SJSA1 (cell line): ENCODE measurements at places on chromosomes 5 and 9. TPM values are rescaled to one million over a fixed set of nuclear protein-coding genes. Genes with fewer than 3 reads are reported as not detected.

Gene GABRP
- total RNA-seq, result not detected in 2 replicates

Gene JAKMIP2
- 0.06 and 0.79 TPM in 2 replicates for total RNA-seq

GRCh38 chr9:6413365-6414246, 607 bp downstream of the UHRF2 start:
- DNase-seq, result no peak

Gene F2RL1
- total RNA-seq, result 0.41 and 1.2 TPM in 2 replicates

DNA sequence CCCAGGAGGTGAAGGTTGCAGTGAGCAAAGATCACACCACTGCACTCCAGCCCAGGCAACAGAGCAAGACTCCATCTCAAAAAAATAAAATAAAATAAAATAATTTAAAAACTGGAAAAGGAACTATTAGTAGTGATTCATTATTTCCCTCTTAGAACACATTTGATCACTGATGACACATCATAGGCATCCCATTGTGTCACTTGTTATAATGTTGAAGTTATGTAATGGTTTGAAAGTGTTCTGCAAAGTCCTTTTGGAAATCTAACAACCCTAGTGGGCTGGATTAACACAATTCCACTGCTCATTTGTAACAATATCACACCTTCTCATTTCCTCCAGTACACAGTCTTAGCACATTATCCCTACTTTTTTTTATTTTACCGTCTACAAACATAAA, 81.8 kb upstream of the LMNB1 start:
- DNase-seq, result no peak

DNA sequence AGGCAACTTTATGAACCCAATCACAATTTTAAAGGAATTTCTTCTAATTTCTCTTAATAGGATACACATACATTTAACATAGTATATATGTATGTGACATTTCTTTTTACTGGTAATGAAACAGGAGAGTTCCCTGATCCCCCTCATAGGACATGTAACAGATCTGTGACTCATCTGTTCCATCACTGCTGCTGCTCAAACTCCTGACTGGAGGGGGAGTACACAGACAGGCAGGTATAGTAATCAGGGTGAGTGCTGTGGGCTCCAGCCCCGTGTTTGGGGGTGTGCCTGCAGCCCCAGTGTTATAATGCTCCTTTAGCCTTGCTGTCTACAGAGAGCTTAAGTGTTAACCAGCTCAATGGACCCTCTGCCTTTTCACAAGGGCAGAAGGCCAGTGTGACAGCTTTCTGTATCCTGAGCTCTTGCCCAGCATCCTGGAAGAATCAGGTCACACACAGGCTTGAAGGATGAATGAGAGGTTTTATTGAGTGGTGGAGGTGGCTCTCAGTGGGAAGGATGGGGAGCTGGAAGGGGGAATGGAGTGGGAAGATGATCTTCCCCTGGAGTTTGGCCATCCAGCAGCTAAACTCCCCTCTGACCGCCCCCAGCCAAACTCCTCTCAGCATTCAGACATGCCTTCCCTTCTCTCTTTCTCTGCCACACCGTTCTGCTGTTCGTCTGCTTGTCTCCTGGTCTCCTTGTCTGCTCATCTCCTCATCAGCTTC, 161.3 kb downstream of the ZNF608 start:
- no peak for DNase-seq

GRCh38 chr9:91253488-91253887, 108.2 kb downstream of the AUH start:
- DNase-seq, result no peak

DNA sequence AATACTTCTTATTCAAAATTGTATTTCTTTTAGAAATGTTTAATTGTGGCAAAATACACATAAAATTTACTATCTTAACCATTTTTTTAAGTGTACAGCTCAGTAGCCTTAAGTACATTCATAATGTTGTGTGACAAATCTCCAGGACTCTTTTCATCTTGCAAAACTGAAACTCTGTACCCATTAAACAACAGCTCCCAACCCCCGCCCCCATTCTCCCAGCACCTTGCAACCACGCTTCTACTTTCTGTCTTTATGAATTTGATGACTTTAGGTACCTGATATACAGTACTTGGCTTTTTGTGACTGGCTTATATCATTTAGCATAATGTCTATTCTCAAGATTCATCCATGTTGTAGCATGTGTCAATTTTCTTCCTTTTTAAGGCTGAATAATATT, 2.8 kb upstream of the IL5 start:
- no peak for DNase-seq

Gene MRPS27
- total RNA-seq, result 55.3 and 57.3 TPM in 2 replicates

Gene CRHBP
- total RNA-seq, result 0.11 TPM in 1 of 2 replicates, not detected in the other

Gene PTGDS
- not detected in 2 replicates for total RNA-seq

Gene ELAVL2
- total RNA-seq, result 0.08 TPM in 1 of 2 replicates, not detected in the other

- DNase-seq, result no peak
Measured at GRCh38 chr5:66143473-66144073, 527 bp upstream of the SREK1 start.

DNA sequence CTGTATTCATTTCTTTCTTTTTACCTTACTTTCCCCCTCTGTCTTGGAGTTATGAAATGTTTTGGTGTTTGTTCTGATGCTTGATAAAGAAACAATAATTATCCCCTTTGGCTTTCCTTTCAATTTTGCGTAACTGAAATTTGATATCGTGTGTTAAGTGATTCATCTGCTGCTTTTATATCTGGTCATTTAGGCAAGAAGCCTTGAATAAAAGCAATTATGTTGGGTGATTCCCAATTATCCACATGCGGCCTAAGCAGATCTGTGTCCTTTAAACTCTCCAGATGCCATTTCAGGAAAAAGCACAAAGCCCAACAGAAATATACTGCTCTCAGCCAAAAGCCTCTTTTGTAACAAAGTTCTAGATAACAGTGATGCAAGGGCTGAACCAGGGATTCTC, 92.8 kb downstream of the TAF11L14 start:
- no peak for DNase-seq

GRCh38 chr5:121746763-121747162, 104.9 kb upstream of the FTMT start:
- no peak for DNase-seq

DNA sequence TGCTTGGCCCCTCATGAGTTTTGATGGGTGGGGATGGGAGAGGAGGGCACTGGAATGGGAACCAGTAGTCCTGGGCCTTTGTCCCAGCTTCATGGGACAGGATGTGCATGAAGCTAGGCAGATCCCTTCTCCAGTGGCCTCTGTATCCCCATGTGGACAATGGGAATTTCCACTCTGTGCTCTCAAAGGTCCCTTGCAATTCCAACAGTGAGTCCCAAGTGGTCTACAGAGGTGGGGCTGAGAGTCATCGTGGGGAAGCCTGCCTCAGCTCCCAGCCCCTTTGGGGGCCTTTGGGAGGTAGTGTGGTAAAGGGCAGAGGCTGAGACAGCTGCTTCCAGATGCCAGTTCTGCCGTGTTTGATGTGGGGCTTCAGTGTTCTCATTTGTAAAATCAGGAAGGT, 1.9 kb upstream of the PHYHD1 start:
- no peak for DNase-seq

DNA sequence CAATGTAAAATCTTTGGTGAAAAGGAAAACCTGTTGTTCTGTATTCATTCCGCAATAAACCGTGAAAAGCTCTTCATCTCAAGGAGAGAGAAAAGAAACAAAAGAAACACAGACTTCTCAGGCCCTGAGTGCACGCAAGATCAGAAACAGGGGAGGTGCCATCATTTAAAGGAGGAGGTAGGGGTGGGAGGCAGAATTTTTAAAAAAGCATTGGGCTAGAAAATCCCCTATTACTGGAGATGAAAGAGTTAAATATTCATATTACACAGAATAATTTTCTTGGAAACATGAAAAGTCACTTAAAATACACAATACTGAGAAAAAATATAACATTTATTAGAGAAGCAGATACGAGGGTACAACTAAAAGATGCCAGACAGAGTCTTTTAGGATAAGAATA, 56.3 kb downstream of the USP20 start:
- no peak for DNase-seq

Gene SPARC
- 2,833 and 2,882 TPM in 2 replicates for total RNA-seq

DNA sequence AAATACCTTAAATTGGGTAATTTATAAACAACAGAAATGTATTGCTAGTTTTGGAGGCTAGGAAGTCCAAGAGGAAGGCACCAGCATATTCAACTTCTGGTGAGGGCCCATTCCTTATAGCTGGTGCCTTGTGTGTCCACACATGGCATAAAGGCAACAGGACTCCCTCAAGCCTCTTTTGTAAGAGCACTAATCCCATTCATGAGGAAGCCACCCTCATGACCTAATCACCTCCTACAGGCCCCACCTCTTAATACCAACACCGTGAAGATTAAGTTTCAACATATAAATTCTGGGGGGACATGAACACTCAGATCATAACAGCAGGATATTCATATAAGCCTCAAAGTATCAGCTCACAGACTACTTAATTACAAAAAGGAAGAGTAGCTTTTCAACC, 4.0 kb upstream of the PLAC8L1 start:
- DNase-seq, result no peak

- DNase-seq, result no peak
Measured at GRCh38 chr5:59506285-59506877, 387.1 kb downstream of the PDE4D start.

GRCh38 chr5:156322666-156323065, 4.3 kb upstream of the SGCD start:
- no peak for DNase-seq

Gene ANKRD20A1
- not detected in 2 replicates for total RNA-seq

Gene CDKN2A
- 198 and 290 TPM in 2 replicates for total RNA-seq

Gene RBM18
- total RNA-seq, result 9.8 and 17.6 TPM in 2 replicates

DNA sequence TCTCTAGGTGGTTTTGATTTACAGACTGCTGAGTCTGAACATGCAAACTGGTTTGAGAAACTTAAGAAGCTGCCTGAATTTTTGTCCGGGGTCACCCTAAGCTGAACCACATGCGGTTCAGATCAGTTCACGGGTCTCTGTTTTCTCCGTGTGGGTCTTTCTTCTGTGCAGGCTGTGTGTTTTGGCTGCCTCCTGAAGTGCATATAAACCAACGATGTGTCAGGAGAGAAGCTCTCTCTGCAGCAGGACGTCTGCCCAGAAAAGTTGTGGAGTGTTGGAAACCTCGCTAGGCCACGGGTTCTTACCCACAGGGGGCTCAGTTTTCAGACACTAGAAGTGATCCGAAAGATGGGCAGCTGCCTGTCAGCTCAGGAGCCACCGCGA, 364.2 kb downstream of the IRX2 start:
- no peak for DNase-seq

Gene FAM169A
- 16.5 and 21.9 TPM in 2 replicates for total RNA-seq

Gene ZNF300
- 3.0 and 7.2 TPM in 2 replicates for total RNA-seq

DNA sequence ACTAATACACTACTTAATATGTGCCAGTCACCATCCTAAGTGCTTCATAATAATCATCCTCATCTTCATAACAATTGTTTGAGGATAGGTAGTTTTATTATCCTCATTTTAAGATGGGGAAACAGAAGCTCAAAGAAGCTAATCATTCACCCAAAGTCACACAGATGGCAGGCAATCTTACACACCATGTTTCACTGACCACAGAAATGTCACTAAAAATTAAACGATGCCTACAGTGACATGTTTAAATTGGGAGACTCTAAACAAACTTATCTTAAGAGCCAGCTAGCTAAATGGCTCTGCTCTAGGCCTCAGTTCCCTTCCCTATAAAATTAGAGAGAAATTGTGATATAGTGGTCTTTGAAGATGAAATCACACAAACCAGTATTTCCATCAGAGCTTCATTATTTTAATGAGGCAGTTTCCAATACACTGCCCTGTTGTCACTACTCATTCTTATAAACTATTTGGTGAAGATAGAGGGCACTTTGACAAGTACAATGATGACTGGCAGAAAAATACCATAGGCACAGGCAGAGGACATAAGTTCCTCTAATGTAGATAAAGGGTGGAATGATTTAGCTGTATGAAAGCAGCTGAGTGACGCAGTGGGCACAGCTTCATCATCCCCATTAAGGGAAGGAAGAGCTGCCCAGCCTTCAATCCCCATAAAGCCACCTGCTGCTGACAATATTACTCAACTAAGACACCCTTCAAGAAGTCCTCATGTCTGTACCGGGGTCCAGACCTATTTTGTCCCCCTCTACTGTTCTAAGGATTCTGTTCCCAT, 224.1 kb downstream of the ACTL7B start:
- no peak for DNase-seq

- DNase-seq, result no peak
Measured at GRCh38 chr5:159313197-159313596, 17.1 kb downstream of the IL12B start.

GRCh38 chr9:81833563-81834345, 94.5 kb upstream of the SPATA31D4 start:
- DNase-seq, result peak; percentile 80

Gene CARTPT
- not detected in 2 replicates for total RNA-seq

DNA sequence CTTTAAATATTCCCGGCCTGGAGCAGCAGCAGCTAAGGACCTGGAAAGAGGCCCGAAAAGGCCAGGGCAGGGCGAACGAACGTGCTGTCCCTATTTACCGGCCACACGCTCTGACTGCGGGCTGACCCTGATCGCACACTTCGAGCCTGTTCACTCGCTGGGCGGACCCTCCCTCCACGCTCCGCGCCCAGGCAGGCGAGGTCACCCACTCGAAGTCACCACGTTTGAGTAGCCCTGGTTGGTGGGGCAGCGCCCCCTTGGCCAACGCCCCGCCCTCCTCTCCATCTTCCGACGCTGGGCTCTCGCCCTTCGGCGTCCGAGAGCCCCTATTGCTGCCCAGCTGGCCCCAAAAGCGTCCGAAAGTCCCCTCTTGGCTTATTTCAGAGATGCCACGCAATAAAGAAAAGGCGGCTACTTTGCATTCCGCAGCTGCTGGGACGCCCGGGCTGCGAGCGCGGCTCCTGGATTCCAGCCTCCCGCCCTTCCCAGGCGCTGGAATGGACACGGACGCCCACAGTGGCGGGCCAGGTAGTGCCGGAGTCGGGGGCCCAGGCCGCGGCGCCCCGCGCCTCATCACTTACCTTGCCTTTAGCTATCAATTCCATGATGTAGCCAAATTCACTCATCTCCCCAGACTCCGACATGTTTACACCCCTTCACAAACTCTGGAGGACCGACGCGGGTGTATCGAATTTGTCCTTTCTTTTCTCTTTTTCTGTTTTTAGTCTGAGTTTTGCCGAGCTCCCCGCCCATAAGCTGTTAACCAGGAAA, 9.9 kb upstream of the TRIM36 start:
- DNase-seq, result no peak

GRCh38 chr9:107630156-107630555, 140.6 kb upstream of the KLF4 start:
- no peak for DNase-seq

Gene NRG2
- total RNA-seq, result not detected in 2 replicates

Gene IL5
- not detected in 2 replicates for total RNA-seq

DNA sequence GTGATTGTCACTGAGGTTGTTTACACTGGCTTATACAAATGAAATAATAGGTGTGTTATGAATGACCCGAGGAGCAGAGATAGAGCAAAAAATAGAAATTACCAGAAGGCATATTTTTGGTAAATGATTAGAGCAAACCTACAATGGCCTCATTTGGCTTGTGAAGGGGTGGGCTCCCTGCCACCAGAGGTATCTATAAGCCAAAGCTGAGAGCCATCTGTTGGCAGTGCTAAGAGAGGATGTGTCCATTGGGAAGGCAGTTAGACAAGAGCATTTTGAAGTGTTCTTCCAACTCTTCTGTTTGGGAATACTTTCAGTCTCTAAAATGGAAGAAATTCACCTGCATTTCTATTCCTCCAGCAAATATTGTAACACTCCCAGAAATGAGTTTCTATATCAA, 10.6 kb downstream of the NIPAL4 start:
- no peak for DNase-seq

GRCh38 chr9:115305543-115305942, 187.6 kb upstream of the TNC start:
- no peak for DNase-seq

GRCh38 chr5:171926311-171926710, 80.1 kb downstream of the FBXW11 start:
- no peak for DNase-seq
